ENCODE measurements at places on chromosomes 5 and 9.
A peak's percentile ranks its signal among the peaks of the same experiment; 100 is the strongest.

DNA sequence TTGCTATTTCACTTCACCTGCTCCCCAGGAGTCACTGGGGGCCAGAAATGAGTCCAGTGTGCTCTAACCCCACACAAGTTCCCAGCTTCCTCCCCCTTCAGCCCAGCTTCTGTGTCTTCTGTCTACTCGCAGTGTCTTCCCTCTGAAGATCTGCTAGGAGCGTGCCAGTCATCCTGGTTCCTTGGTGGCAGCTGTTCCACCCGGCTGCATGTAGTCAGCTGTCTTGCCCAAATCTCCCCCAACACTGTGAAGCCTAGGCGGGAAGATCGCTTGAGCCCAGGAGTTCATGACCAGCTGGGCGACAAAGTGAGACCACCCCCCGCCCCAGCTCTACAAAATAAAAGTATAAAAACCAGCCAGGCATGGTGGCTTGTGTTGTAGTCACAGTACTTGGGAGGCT, 154.0 kb downstream of the GDNF start:
- no peak overlapping the region for H3K4me3 ChIP-seq
- DNase-seq: no peak
- no peaks in the 10 kb centered on the region for H3K4me1 ChIP-seq
- H3K27ac ChIP-seq: no peak overlapping the region
- H3K27me3 ChIP-seq: no peaks in the 10 kb centered on the region

- no peaks in the 10 kb centered on the region for H3K36me3 ChIP-seq
- H3K27ac ChIP-seq: no peak overlapping the region
- DNase-seq: no peak
- H3K27me3 ChIP-seq: no peaks in the 10 kb centered on the region
- H3K4me1 ChIP-seq: no peaks in the 10 kb centered on the region
Measured at GRCh38 chr5:158373608-158374395, 514.9 kb upstream of the CLINT1 start.

- DNase-seq: peak; percentile 7
- H3K27ac ChIP-seq: no peak overlapping the region
- no peaks in the 10 kb centered on the region for H3K27me3 ChIP-seq
- no peaks in the 10 kb centered on the region for H3K36me3 ChIP-seq
- no peak overlapping the region for H3K4me3 ChIP-seq
Measured at GRCh38 chr9:100066539-100066938, 32.3 kb downstream of the ERP44 start.

GRCh38 chr9:95434116-95435073, 82.4 kb downstream of the PTCH1 start:
- no peak overlapping the region for H3K4me3 ChIP-seq
- no peak overlapping the region for H3K27ac ChIP-seq
- H3K27me3 ChIP-seq: no peaks in the 10 kb centered on the region

GRCh38 chr5:158640593-158640980, 459.1 kb downstream of the EBF1 start:
- peaks cover 19% of the 10 kb centered on the region for H3K4me1 ChIP-seq
- no peak overlapping the region for H3K4me3 ChIP-seq

GRCh38 chr5:159519365-159519764, 189.1 kb upstream of the IL12B start:
- no peaks in the 10 kb centered on the region for H3K27me3 ChIP-seq
- no peak overlapping the region for H3K4me3 ChIP-seq
- H3K4me1 ChIP-seq: peaks cover 14% of the 10 kb centered on the region

- H3K27me3 ChIP-seq: no peaks in the 10 kb centered on the region
- H3K27ac ChIP-seq: no peak overlapping the region
- H3K4me1 ChIP-seq: peaks cover 4% of the 10 kb centered on the region
- no peak for DNase-seq
- no peak overlapping the region for H3K4me3 ChIP-seq
Measured at GRCh38 chr5:110969502-110969901, 102.0 kb upstream of the TSLP start.

GRCh38 chr9:115923410-115923809, 230.2 kb upstream of the PAPPA start:
- peaks cover 9% of the 10 kb centered on the region for H3K4me1 ChIP-seq
- H3K4me3 ChIP-seq: no peak overlapping the region
- no peaks in the 10 kb centered on the region for H3K36me3 ChIP-seq

GRCh38 chr5:116296335-116297072, 211.7 kb downstream of the COMMD10 start:
- H3K27ac ChIP-seq: no peak overlapping the region
- no peaks in the 10 kb centered on the region for H3K4me1 ChIP-seq
- no peak for DNase-seq
- peaks cover 3% of the 10 kb centered on the region for H3K36me3 ChIP-seq

Data from GM23248 (cell line).